ENCODE measurements at places on chromosomes 4 and X.
A peak's percentile ranks its signal among the peaks of the same experiment; 100 is the strongest.

DNA sequence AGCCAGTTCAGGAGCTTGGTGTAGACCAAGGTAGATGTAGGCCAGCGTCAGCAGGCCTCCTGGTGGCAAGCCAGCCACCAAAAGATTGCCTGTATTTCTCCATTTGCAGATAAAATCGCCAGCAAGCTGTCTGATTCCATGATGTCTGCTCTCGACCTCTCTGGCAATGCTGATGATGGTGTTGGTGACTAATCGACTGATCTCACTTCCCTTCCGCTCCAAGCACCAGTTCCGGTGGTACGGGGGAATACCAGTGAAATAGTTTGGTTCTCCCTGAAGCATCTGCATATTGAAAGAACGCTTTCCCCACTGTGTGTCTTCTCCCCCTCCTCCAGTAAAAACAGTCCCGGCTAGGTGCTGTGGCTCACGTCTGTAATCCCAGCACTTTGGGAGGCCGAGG, 30.4 kb downstream of the GNL3L start:
- DNase-seq, result no peak

- DNase-seq, result peak; percentile 65
Measured at GRCh38 chr4:88672987-88673386, 24.6 kb downstream of the NAP1L5 start.

GRCh38 chr4:17915439-17915838, 104.7 kb downstream of the NCAPG start:
- DNase-seq, result no peak

DNA sequence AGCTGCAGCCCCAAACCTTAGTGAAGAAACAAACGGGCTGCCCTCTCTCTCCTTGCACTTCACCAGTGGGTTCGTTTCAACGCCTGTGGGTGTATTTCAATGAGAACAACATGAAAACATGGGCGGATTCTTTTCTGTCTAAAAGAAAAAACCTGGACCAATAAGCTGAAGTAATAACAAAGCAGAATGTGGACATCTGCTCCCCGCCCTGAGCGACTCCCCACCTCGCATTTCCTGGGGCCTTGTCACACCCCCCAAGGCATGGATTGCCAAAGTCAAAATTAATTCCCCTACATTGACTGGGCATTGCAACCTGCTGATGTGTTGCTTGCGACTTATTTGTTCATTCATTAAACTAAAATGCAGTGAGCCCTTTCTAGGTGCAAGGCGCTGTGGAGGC, 142.9 kb downstream of the BCOR start:
- no peak for DNase-seq

DNA sequence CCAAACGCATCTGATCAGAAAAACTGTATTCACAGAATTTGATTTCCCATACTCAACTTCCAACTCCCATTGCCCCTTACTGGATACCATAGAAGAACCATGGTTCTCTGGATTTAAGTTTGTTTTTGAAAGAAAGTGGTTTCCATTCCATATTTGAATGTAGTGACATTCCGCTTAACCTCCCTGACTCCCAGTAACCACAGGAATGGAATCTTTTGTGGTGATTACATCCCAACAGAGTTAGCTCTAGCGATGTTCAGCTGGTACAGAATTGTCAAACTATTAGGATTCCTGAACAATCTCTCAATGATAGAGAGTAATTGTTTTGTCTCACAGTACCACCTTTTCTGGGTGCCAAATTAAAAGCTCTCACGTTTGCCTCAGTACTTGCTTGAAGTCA, 1.7 kb downstream of the NUDT10 start:
- no peak for DNase-seq

GRCh38 chrX:119755981-119756533, 2.3 kb upstream of the SOWAHD start:
- DNase-seq, result no peak

- no peak for DNase-seq
Measured at GRCh38 chr4:78710536-78710935, 65.6 kb upstream of the BMP2K start.

DNA sequence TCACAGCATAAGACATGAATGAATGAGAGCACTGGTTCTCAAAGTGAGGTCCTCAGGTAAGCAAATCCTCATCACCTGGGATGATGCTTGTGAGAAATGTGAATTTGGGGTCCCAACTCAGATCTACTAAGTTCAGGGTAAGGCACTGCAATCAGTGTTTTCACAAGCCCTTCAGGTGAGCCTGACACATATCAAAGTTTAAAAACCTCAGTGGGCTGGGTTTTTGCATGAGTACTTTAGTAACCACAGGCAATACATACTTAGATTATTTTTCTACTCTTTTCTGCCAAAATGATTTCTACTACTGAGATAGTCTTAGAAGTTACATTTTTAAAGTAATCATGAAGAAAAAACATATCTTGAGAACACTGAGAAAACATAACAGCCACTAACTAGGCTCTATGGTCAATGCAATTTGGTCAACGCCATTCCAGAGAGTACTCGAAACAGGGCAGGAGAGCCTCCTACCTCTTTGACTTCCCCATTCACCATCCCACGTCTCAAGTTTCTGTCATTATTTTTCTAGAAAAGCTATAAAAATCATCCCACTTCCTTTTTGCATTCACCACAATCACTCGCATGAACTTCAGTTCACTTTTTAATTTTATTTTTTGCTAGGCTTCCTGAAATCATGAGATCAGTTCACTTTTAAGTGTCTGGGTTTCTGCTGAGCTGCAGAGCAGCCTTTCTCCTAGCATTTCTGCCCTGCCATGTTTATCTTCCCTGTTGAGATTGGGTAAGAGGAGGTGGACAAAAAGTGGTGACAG, 73.8 kb downstream of the MFAP3L start:
- no peak for DNase-seq

- DNase-seq, result no peak
Measured at GRCh38 chrX:10582945-10583344, 37.4 kb downstream of the MID1 start.

DNA sequence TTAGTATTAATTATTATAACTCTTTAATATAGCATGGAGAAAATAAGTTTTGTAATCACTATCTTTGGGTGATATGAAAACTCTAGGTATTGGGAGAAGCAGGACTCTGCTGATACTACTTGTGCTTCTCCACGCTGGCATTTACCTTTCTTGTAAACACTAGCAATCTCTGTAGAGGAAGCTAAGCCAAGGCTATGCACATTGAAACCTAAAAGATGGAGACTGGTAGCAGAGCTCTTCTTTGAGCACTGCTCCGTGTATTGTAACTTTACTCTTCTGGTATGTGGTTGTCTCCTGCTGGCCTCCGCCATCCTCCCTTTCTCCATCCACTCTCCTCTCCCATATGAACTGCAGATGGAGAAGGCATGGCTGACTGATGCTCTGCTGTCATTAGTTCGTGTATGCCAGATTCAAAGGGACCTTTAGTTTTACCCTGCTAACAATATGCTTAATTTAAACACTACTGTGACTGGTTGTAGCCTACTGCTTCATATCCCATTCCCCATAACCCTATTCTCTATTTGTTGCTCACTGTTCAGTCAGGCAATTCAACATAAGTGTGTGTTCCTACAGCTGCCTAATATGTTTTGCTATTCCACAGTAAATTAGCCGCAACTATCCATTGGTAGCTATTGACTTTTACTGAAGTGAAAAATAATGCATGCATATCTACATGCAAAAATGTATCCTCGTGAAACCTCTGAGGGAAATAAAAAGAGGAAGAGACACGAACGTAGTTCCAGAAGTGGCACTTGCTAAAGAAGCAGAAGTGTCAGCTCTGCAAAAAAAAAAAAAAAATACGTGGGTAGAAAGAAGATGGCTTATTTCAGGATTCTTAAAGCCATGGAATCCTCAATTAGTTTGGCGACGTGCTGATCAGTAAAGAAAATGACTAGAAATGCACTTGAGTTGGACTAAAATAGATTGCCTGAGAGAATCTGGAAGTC, 55.6 kb upstream of the CCSER1 start:
- DNase-seq, result no peak

- no peak for DNase-seq
Measured at GRCh38 chrX:55014897-55015299, 14.7 kb downstream of the APEX2 start.

GRCh38 chr4:114312338-114312737, 286.3 kb upstream of the UGT8 start:
- no peak for DNase-seq

- no peak for DNase-seq
Measured at GRCh38 chrX:118507766-118508165, 12.2 kb downstream of the DOCK11 start.

DNA sequence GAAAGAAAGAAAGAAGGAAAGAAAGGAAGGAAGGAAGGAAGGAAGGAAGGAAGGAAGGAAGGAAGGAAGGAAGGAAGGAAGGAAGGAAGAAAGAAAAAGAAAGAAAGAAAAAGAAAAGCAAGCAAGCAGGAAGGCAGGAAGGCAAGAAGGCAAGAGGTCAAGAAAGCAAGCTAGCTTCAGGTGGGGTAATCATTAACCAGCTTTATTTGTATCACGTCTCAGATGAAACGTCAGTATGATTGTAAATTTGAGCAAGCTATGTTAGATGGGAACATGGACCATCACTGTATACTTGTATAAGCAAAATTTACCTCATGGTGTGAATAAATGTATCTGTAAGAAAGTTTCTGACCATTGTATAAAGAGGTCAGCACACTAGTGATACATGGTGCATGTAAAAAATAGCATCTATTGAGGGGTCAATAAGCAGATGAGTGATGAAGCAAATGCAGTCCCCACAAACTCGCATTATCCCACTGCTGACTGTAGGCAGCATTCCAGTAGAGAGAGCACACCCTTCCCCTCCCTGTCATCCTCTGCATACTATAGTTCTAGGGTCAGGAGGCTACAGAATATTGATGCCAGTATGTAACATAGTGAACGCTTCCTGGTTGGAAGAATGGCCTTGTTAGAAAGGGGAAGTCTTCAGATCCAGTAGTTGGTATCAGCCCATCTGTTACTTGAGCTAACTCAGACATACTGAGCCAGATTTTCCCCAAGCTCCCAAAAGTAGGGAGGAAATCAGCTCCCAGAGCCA, 16.5 kb upstream of the KLHL34 start:
- DNase-seq, result no peak

DNA sequence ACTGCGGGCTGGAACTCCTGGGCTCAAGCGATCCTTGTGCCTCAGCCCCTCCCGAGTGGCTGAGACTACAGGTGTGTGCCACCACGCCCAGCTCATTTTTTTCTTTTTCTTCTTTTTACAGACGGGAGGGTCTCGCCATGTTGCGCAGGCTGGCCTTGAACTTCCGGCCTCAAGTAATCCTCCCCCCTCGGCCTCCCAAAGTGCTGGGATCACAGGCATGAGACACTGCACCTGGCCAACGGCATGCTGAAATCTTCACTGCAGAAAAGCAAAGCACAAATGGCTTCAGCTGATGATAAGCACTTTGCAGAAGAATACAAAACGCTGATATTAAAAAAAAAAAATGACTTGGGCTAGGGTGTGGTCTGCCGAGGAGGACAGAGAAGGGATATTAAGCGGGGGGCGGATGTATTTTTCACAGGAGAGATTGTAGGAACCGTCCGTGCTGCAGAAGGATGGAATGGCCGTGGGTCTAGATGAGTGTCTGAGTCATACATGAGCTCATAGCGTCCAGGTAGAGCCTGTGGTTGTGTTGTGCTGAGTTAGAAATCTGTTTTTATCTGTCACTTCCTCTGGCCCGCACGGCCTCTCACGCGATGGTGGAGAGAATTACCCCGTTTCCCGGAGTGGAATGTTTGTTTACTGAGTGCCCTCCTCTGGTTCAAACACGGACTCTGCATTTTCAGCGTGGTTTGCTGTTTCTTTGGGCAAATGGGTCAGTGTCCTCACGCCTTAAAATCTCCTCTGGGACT, 8.5 kb upstream of the AKAP17A start:
- no peak for DNase-seq

- DNase-seq, result no peak
Measured at GRCh38 chrX:12866451-12867377, at the start of gene TLR7. Gene TLR7, plus strand, starts transcription at chrX:12867072. Its CDS starts 507 bp downstream, at chrX:12867579.

- no peak for DNase-seq
Measured at GRCh38 chr4:172818901-172819300, 349.7 kb upstream of the GALNT7 start.

DNA sequence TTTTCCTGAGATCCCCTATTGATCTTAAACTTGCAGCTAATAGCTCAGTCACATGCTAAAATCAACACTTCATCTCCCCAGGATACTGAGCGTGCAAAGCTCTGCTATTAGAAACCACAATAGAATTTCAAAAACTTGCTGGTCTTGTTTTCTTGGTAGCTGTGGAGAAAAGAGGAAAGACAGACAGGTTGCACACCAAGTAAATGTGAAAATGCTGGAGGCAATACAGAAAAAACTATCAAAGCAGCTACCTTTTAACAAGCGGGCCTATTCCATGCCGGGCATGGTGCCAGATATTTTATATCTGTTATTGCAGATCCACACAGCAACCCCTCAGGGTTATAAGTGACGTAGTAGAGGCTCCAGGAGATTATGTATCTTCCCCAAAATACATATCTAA, 171.9 kb downstream of the DCTD start:
- DNase-seq, result no peak

GRCh38 chrX:109732017-109732801, 848 bp downstream of the ACSL4 start:
- DNase-seq, result no peak

DNA sequence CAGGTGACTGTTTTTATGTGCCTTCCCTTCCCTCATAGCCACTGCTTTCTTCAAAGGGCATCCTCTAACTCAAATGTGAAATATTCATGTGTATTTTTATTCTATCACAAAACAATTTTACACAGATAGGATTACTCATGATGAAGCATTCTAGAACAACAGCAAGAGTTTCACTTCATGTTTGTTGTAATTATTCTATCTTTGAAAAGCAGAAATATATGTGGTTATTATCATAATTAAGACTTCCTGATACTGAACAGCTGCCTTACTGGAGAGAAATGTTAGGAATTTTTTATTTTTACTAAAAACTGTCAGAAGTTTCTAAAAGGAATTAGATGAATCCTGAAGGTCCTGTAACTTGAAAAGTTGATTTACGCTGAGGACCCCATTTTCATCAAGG, 229.1 kb downstream of the PALLD start:
- DNase-seq, result no peak

- DNase-seq, result no peak
Measured at GRCh38 chr4:144189121-144189520, 48.6 kb upstream of the GYPA start.

DNA sequence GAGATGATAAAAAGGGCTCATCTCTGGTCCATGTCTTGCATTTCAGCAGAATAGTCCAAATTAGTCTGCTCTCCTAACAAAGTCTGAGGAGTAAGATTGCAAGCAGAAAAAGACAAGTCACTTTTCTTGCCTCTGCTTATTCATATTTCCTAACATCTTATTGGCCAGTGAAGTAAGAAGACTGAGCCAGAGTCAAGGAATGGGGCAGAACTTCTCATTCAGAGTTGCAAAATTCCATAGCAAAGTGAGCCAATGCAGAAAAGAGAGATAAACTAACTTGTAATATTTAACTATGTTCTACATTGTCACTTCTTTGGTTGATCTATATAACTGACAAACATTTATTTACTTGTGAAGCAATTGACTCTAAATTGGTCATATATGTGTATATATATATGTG, 2304.0 kb downstream of the ARAP2 start:
- DNase-seq, result no peak

GRCh38 chrX:79336869-79337815, 30.0 kb downstream of the ITM2A start:
- no peak for DNase-seq

Measured in kidney (tissue), 22 donors.